ENCODE measurements at places on chromosomes 6 and 20.
A peak's percentile ranks its signal among the peaks of the same experiment; 100 is the strongest.

GRCh38 chr6:1031720-1032119 is 280.2 kb upstream of the FOXQ1 start:
- DNase-seq = no peak

DNA sequence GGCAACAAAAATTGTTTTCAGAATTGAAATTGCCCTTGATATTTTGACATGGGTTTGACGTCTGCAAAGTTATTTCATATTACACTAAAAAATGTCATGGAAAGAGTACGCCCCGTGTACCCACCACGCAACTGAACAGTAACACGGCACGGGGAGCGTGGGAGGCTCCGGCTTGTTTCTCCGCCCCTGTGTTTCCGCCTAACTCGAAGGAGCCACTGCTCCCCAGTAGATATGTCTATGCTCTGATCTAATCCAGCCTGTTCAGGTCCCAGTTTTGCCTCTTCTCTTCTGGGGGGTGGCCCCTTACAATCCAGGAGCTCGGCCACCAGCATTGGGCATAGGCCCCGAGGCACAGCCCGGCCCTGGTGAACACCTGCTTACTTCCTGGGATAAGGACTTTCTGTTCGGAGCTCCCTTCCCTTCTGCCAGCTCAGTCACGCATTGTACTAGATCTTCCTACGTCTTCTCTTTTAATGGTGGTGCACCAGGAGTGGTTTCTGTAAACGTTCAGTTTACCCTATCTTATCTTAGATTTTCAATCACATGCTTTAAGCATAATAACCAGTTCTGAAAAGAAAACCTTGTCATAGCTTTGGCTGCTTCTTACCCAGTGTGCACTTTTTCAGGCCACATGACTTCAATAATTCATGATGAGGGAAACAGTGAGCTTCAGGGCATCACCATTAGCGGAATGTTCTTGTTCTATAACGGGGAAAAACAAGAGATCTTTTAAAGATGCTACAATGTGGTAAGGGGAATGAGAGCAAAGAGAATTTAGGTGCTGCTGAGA is 43.9 kb upstream of the EXOC2 start:
- DNase-seq = no peak

GRCh38 chr6:125789576-125790357 is 993 bp upstream of the NCOA7 start:
- peak; percentile 42 for DNase-seq

GRCh38 chr6:20746024-20746423 is 211.8 kb downstream of the CDKAL1 start:
- DNase-seq = no peak

DNA sequence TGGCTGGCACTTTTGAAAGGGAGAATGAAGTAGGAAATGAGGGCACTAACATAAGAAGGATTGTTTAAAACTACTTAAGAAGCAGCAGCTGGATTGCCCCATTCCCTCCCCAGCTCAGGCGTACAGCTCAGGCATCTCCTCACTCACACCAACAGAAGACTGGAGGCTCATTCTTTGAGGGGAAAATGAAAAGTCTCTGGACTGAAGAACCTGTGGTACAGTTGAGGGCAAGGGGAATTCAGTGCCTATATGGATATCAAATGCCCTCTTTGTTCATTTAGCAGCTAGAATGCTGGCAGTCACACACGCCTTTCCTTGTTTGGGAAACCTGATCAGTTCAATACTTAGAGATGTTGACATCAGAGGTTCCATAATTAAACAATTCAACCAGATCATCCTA is 502.1 kb upstream of the SOX4 start:
- no peak for DNase-seq

- no peak for DNase-seq
Observed at GRCh38 chr20:16563066-16563806, 10.0 kb downstream of the KIF16B start.

- peak; percentile 28 for DNase-seq
Observed at GRCh38 chr20:32189691-32190615, 17.6 kb downstream of the PLAGL2 start.

GRCh38 chr20:23608251-23608846 is 2.6 kb upstream of the CST9 start:
- no peak for DNase-seq

DNA sequence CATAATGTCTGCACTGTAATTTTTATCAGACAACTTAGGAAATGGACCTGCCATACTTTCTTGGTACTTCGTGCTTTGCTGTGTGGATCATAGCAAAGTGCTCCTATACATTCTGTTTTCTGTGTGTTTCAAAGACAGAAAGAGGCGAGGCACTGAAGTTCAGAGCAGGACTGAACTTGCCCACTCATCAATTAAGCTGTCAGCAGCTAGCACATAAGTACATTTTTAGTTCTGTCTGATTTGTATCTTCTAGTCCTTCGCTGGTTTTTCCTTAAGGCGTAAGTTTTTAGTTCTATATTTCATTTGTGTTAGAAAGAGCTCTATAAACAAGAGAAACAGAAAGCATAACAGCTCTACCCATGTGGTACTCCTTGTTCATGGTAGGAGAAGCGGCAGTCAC is 42.1 kb downstream of the MAP3K4 start:
- no peak for DNase-seq

GRCh38 chr6:38555606-38556005 is 84.1 kb downstream of the BTBD9 start:
- no peak for DNase-seq

- no peak for DNase-seq
Observed at GRCh38 chr6:14193524-14193923, 76.0 kb downstream of the CD83 start.

DNA sequence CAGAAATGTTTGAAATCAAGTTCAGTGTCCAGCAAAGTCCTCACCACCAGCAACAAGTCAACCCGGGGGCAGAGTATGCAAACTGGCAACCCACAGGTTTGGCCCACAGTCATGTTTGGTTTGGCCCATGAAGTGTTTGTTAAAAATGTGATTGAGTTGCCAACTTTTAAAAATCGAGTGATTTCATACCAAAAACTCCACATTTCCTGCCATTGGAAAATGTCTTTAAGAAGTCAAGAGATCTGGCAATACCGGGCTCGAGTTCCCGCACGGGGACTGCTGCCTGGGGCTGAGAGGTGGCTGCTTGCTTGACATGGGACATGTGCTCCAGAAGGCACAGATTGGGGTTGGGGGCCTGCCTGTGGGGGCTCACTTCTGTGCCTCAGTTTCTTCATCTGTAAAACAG is 36.1 kb downstream of the PREX1 start:
- no peak for DNase-seq
